T47D (cell line): ENCODE measurements at places on chromosomes 1 and 21.

DNA sequence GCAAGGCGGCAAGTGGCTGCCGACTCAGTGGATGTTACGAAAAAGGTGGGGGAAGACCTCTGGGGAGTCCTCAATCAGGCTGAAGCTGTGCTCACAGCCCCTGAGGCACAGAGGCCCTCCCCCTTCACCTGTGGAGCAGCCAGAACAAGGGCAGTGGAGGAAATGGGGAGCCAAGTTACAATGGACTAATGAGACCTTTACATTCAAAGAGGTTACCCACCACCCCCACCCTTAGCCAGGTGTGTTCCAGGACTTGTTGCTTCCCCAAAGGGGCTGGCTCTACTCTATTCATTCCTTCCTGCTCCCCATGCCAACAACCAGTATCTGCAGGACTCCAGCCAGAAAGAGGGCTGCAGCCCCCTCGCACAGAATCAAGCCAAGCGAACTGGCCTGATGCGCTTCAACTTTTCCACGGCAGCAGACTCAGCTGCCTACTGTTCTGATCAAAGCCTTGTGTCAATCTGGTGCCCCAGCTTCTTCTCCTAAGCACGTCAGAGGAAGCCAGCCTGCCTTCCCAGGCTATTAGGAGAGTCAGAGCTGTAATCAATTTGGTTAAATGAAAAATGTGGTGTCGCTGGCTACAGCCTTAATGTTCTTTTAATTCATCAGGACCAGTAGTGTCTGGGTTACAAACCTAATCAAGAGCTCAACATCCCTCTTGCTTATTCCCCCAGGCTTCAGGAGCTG is 1.8 kb upstream of the SYT2 start:
- DNase-seq, result no peak

DNA sequence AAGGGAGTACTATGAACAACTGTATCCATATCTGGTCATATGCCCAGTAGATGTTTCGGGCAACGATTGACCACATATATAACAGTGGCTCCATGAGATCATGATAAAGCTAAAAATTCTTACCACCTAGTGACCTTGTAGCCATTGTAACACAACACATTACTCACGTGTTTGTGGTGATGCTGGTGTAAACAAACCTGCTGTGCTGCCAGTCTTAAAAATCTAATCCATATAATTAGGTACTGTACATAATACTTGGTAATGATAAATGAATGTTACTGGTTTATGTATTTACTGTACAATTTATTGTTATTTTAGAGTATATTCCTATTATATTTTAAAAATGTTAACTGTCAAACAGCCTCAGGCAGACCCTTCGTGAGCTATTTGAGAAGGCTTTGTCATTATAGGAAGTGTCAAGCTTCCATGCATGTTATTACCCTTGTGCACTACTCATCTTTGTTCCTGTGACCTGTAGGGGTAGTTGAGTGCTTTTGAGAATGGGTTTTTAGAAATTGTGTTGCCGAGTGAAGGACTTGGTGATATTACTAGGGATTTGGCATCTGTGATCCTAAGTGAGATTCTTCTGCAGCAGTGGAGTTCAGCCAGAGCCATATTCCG is 23.6 kb downstream of the DIP2A start:
- no peak for DNase-seq

DNA sequence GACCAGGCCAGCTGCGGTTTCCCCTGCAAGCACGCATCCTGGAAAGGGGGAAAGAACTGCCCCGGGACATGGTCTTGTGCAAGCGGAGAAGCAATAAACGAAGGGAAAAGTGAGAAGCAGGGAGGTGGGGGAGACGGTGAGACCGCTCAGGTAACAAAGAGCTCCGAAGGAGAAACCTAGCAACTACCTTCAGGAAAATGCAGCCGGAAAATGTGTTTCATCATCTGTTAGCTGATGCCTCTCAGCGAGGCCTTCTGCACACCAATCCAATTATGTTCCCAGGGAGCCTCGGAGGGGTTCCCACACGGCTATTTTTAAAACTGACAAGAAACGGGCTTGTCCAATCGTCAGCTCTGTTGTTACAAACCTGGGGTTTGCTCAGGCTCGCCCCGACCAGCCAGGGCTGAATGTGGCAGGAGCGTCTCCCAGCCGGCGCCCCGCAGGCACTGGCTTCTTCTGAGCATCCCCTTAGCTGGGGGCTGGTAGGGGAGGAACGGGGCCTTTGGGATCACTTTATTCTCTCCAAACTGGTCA is 3.4 kb downstream of the RIPK4 start:
- DNase-seq, result no peak

DNA sequence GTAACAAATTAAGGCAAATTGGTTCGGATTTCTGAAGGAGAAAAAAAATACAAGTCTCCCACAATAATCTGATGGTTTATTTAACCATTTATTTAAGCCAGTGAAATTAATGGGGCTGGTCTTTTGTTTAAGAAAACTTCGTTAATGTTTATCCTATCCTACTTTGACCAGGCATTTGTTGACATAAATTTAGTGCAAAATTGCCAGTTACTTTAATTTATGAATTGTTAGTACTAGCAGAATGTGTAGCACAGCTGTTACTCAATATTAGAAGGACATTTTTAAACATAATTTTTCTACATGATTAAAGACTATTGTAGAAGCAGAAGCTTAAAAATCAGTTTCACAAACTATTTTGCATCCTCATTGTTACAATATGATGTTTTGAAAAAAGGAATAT is 687.6 kb upstream of the PTBP2 start:
- no peak for DNase-seq

GRCh38 chr21:18443085-18443484 is 39.5 kb upstream of the TMPRSS15 start:
- DNase-seq, result no peak

- no peak for DNase-seq
Observed at GRCh38 chr1:221444346-221444745, 297.5 kb downstream of the DUSP10 start.

DNA sequence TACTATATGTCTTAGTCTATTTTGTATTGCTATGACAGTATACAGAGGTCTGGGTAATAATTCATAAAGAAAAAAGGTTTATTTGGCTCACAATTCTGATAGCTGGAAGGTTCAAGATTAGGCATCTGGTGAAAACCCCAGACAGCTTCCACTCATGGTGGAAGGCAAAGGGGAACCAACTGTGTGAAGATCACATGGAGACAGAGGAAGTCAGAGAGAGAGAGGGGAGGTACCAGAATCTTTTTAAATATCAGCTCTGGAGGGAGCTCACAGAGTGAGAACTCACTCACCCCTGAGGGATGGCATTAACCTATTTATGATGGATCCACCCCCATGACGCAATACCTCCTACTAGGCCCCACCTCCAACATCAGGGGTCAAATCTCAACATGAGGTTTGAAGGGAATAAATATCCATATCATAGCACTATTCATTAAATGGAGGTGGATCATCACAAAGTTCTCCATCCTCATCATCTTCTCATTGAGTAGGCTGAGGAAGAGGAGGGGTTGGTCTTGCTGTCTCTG is 290.5 kb downstream of the DSCAM start:
- no peak for DNase-seq

DNA sequence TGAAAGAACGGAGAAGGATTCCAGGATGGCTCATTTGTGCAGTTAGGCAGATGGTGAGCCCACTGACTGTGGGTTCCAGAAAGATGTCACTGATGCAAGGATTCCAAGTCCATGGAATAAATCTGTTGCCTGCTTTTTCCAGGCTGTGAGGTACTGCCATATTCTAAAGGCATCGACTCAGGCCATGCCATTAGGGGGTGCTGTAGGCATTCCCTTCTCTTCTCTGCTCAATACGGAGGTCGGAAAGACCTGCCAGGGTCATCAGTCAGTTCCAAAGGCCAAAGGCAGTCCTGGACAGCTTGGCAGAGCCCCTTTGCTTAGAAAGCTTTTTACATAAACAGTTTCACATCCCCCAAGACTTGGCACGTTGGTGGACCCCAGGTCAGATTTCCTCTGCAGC is 31.7 kb upstream of the TMEM125 start:
- DNase-seq, result peak; percentile 31

- no peak for DNase-seq
Observed at GRCh38 chr1:184212649-184213314, 161.3 kb downstream of the TSEN15 start.

DNA sequence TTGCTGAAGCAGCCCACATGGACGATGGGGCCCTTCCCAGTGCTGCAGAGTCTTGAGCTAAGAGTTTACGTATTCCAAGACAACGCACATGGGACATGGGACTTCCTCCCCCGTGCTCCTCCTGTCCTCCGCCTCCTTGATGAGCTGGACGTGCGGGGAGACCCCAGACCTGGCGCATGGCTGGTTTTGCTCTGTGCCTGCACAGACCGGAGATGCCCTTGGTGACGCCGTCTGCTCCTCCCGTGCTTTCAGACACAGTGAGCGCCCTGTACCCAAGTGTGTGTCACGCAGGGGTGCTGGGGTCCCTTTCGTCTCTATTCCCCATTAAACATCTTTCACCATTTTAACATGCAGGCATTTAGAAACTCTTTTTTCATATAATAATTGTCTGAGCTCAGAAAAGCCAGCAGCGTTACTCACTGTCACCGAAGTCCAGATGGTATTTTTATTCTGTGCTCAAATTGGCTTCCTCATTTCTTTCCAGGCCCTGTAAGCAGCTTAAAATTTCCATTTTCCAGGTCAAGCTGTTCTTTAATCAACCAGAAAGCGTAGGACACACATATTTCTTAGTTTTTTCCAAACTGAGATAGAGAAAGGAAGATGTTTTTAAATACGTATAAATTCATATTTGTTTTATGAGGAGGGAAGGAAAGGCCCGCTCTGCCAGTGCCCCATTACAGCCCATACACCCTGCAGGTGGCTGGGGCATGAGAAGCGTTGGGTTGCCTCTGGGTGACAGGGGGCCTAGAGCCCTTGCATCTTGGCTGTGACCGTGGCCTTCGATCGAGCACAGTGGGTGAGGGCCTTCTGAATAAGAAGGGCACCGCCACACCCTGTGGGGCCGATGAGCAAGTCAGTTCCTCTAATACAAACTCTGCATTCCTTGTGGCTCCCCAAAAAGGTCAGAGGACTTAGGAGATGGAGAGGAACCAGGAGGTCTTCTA is 17.9 kb upstream of the ZBTB21 start:
- no peak for DNase-seq

GRCh38 chr1:235941876-235942624 is 75.3 kb upstream of the LYST start:
- DNase-seq, result peak; percentile 56

- DNase-seq, result no peak
Observed at GRCh38 chr1:154423988-154424326, 18.8 kb downstream of the IL6R start.

- DNase-seq, result no peak
Observed at GRCh38 chr1:104064399-104064798, 314.7 kb downstream of the AMY1C start.

GRCh38 chr1:238439511-238439910 is 548.8 kb upstream of the ZP4 start:
- DNase-seq, result no peak

DNA sequence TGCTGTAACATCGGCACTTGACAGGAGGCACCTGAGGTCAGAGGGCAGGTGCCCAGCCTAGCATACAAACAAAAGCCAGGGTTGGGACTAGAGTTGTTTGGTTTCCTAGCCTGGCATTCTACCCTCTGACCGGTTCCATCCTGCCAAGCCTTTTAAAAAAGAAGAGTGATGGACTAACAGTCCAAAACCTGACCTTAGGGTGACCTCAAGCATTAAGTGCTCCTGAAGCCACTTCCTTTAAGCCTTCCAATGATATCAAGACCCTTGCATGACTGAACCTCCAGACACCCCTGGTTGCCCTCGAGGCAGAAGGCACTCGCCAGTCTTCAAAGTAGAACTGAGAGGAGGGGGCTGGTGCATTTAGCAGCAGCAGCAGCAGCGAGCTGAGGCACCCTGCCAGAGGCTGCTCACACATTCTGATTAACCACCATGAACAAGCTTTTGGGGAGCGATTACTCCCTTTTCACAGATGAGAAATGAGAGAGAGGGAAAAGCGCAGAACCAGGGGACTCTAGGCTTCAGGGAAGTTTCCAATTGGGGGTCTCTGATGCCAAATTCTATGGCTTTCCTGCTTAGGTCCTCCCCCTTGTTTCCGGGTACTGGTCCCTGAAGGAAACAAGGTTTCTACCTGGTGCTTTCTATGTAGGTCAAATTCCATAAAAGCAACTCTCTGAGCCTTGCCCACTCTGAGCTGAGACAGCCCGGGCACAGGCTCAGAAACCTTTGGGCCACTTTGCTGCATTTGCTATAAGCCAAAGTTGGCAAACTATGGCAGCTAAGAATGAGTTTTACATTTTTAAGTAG is 9.2 kb downstream of the SLC2A1 start:
- no peak for DNase-seq

DNA sequence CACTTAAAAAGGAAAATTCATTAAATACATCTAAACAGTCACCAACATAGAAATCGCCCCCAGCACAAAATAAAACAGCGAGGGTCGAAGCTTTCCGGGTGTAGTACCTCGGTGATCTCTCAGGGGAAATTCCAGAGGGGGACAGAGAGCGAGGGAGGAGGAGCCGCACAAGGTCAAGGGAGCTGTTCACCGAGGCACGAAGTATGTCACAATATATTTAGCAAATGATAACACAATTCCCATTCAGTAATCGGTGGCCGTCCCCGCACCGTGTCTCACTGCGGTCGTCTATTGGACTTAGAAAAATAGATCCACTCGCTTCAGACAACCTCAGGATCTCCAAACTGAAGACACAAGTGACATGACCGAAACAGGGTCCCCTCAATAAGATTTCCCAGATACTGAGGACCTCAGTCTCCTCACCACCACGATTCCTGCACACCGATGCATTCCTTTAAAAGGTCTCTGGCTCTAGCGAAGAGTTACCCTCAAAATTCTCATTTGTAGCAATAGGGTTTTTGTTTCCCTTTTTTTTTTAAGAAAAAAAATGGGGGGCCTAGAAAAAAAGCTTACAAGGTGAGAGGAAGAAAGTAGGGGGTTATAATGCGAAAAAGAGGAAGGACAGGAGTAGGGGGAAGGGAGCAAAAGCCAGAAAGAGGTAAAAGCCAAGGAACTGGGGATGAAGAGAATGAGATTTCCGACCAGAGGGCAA is 1.1 kb downstream of the LPGAT1 start:
- DNase-seq, result no peak

- no peak for DNase-seq
Observed at GRCh38 chr1:219460896-219461815, 151.7 kb downstream of the ZC3H11B start.

GRCh38 chr1:234763367-234763766 is 153.4 kb upstream of the IRF2BP2 start:
- no peak for DNase-seq

- DNase-seq, result no peak
Observed at GRCh38 chr1:170318736-170319135, 173.0 kb downstream of the NTMT2 start.
